ENCODE measurements at places on chromosomes 16 and 17.

- no peak for DNase-seq
Measured at GRCh38 chr17:273981-274832, 78.4 kb downstream of the RPH3AL start.

DNA sequence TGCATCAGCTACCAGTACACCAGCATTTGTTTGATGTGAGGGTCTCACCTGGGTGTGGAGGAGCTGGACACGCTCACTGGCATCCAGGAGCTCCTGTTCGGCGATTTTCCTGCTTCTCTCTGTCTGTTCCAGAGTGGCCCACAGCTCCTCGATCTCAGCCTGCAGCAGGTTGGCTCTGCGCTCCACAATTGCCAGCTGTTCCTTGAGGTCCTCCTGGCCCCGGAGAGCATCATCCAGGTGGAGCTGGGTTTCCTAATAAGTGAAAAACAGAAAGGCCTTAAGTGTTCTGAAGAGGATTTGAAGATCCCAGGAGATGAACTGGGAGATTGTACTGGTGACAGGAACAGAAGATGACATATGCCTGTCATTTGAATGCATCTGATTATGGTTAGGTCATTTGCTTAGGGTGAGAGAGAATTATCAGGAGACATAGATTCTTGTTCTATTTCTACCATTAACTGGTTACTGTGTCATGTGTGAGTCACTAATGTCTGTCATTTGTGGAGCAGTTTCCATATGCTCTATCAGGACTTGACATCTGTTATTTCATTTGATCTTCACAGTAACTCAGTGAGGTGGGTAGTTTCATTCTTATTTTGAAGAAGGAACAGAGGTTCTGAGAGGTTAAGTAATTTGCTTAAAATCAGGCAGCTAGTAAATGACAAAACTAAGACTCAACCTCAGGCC is 21.5 kb upstream of the MYH13 start:
- no peak for DNase-seq

DNA sequence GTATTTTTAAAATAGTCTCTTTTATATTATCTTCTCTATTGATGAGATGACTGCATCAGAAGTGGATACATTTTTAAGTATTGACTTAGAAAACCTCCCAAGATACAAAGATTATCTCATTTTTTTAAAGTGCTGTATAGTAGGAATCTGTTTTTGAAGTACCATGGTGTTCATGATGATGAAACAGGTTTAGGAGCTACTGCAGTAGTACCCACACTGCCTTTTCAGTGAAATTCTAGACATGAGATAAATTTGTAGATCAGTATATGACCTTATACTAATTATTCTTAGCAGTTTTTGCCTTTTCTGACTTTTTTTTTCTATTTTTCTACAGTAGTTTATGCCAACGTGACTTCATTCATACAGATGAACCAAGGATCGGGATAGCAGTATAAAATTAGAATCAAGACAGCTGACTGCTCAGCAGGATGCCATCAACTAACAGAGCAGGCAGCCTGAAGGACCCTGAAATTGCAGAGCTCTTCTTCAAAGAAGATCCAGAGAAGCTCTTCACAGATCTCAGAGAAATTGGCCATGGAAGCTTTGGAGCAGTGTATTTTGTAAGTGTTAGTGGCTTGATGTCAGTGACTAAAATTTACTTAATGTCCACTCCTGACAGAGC is 61.1 kb downstream of the TAOK1 start:
- no peak for DNase-seq

GRCh38 chr17:59901604-59902003 is 8.7 kb downstream of the RPS6KB1 start:
- no peak for DNase-seq

GRCh38 chr17:50943575-50943933 is 77.4 kb upstream of the TOB1 start:
- DNase-seq: no peak

DNA sequence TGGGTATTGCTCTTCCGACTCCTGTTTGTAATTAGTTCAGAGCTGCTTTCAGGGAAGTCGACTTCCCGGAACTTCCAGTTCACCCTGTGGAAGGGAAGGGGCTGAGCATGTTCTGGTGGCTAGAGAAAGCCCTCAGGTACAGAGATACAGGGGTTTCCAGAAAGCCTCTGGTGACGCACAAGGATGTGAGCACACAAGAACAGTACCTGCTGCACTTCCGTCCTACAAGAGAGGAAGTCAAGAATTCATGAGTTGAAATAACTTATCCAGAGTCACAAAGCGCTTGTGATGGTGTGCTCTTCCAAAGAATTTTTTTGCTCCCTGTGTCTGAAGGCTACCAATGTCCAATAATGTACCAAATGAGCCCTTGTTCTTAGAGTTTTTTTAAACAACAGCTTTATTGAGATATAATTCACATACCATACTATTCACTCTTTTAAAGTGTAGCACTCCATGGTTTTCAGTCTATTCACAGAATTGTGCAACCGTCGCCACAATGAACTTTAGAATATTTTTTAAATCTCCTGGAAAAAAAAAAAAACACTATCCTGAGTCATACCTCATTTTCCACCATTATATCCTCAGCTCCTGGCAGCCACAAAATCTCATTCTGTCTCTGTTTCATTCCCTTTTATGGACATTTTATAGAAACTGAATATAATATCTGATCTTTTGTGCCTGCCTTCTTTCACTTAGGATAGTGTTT is 327.6 kb downstream of the CDH13 start:
- DNase-seq: no peak

GRCh38 chr16:67555795-67556212 is 6.5 kb upstream of the CTCF start:
- DNase-seq: peak; percentile 77

- peak; percentile 91 for DNase-seq
Measured at GRCh38 chr17:36545465-36546417, 1.0 kb downstream of the GGNBP2 start.

Measured in kidney capillary endothelial cell (primary cell).